Hepatocyte (in vitro differentiated cells): ENCODE measurements at places on chromosomes 5 and 9. TPM values are rescaled to one million over a fixed set of nuclear protein-coding genes. Genes with fewer than 3 reads are reported as not detected.
A peak's percentile ranks its signal among the peaks of the same experiment; 100 is the strongest.

The CCDC152 gene
- total RNA-seq: 1.8 and 2.0 TPM in 2 replicates

DNA sequence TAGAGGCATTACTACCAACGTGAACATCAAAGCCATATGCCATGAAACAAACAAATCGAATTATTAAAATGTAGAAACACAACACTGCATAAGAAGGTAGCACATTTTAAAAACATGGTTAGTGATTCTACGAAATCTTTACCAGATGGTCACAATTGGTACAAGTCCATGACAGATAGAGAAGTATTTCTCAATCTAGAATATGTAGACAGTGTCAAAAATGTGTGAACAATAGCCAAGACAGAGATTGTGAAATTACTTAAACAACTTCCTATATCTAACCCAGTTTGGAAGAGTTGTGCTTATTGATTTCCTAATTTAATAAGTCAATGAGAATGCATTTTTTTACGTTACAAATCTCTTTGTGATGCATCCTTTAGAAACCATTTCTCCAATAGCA lies 1121.6 kb downstream of the MAT2B start:
- no peak for DNase-seq

The SH3RF2 gene
- total RNA-seq: 32.0 and 35.1 TPM in 2 replicates

The TAF11L14 gene
- total RNA-seq: not detected in 2 replicates

GRCh38 chr5:33282696-33283095 lies 158.1 kb upstream of the TARS1 start:
- DNase-seq: no peak

DNA sequence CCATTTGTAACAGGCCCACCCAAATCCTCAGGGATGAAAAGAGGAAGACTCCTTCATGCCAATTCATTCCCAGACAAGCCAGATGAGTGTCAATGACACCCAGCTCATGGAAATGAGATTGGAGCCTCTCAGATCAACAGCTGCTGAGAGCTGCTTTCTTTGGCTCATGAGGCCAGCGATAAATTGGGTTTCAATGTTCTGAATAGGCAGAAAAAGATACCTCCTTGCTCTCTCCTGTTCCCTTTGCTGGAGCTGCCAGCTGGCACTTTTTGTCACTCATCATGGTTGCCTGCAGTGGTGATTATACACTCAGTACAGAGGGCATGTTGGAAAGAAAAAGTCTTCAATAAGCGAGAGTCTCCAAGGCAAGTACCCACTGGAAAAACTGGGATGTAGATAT lies 47.1 kb downstream of the SH3RF2 start:
- no peak for DNase-seq

DNA sequence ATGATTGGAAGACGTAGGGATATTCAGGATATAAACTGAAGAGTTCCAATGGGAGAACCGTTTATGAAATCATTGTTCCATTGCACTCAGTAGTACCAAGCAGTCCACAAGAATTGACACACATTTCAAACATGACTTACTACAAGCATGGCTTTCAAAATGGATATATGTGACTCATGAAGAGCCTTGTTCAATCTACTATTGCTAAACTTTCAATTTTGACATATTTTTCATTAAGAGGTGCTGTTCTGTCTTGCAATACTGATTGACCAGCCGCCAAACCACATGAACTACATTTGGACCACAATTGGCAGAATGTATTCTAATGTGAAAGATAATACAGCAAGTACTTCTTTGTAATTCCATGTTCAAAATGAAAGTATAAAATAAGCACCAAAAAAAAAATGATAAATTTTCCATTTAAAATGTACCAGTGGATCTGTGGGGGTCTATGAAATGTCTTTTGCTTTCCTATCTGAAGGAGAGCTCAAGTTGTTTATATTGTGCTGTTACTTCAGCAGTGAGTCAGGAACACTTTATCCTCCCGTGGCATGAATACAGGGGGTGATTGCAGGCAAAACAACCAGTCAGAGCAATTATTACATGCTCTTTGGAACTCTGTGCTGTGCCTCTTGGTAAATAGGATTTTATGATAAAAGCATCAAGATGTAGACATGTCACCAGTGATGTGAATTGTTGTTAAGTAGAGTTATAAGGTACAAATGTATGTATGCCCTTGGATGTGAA lies 366.0 kb downstream of the ARRDC3 start:
- DNase-seq: peak; percentile 62

The ZDHHC11B gene
- 0.16 and 0.83 TPM in 2 replicates for total RNA-seq

- DNase-seq: no peak
Measured at GRCh38 chr5:145701404-145701803, 133.7 kb downstream of the PRELID2 start.

DNA sequence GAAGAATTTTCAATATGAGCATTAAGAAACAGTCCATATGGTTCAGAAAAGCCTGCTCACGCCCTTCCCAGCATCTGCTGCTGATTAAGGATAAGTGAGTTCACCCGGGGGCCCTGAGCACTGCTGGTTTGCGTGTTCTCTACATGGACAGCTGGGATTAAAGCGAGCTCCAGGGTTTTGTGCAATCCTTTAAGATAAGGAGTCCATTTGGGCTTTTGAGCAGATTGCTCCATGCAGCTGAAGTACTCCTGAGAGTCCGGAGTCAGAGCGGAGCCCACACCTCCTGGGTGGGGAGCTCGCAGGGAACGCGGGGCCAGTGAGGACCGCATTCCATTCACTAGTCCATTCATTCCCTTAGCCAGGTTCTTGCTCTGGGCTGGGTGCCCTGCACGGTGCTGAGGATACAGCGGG lies 149.3 kb upstream of the COL5A1 start:
- peak; percentile 85 for DNase-seq

DNA sequence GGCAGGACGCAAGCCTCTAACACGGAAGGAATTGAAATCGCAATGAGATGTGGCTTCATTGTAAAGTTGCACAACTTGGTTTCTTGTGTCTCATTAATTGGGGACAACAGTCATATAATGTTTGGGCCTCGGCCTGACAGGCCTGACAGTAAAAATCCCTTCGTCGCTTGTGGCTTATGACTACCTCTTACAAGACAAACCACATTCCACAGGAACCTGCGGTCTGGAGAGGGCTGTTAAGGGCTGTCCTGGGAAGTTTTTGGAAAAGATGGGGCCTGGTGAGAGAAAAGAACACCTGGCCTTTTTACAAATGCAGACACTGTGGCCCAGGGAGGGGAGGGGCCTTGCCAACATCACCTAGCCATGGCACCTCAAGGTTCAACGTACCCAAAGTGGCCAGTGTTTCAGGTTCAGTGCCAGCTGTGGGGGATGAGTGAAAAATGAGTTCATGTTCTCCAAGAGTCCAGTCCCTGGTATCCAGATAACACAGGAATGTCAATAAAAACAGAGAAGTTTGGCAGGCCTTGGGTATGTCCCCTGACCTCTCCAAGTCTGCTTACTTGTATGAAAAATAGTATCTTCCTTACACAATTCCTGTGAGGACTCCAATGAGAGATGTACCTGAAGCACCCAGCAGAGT lies 22.2 kb downstream of the SHB start:
- DNase-seq: peak; percentile 46

GRCh38 chr5:176773408-176774035 lies 36.8 kb upstream of the UNC5A start:
- DNase-seq: no peak

The IRX1 gene
- total RNA-seq: 3.8 and 4.3 TPM in 2 replicates

The PARP8 gene
- total RNA-seq: 15.5 and 18.0 TPM in 2 replicates

The CD14 gene
- 0.84 and 2.3 TPM in 2 replicates for total RNA-seq

GRCh38 chr5:65647941-65648340 lies 23.1 kb downstream of the SHLD3 start:
- DNase-seq: no peak

DNA sequence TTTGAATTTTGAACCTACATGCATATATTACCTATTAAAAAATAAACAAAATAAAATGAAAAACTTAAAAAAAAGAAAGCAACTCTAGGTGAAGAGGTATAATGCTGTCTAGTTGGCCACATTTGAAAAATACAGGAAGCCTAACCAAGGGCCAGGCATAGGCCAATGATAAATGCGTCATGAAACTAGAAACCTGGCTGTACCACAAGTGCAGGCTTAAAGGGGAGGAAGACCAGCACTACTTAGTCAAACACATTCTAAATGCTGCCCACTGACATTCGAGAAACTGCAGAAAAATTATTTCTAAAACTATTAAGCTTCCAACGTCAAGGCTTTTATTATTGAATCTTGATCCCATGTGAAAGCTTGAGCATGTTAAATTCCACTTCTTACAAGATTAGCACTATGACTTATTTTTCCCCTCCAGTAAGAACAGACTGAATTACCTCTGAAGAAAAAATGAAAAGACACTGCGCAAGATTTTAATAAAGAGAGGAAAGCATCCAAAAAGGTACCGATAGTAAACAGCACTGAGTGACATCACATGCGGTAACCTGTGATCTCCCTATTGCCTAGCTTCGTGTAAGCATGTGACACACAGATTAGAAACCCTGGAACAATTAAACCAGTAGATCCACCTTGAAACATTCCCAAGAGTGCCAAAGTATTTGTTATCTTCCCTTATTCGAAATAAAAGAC lies 16.2 kb downstream of the CDC14B start:
- no peak for DNase-seq

DNA sequence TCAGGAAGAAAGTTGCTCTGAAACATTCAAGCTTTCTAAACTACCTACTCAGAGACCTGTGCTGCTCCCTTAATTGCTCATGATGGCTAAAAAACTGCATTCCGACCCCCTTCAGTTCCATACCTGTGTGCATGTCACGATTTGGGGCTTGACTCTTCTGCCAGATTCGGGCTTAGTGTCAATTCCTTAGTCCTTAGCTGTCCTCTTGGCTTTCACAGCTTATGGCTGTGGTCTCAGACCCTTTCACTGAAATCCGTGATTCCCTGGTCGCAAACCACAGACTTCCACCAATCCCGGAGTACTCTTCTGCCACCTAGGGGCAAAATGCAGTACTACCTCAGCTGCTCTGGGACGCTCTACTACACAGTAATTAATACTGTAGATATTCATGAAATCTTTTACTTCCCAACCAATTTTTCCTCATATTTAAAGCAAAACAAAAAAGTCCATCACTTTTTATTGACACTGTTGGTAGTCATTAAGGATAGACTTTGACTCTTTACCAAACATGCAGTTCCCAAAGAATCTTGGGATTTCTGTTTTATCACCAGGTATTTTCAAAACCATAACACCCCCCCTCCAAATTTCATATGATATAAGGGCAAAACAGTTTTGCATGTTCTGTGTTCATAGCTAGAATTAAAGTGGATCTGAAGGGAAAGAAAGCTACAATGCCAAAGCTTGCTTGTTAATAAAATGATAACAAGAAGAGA lies 617.4 kb downstream of the SLCO4C1 start:
- peak; percentile 83 for DNase-seq

The TUSC1 gene
- 7.5 and 11.2 TPM in 2 replicates for total RNA-seq

DNA sequence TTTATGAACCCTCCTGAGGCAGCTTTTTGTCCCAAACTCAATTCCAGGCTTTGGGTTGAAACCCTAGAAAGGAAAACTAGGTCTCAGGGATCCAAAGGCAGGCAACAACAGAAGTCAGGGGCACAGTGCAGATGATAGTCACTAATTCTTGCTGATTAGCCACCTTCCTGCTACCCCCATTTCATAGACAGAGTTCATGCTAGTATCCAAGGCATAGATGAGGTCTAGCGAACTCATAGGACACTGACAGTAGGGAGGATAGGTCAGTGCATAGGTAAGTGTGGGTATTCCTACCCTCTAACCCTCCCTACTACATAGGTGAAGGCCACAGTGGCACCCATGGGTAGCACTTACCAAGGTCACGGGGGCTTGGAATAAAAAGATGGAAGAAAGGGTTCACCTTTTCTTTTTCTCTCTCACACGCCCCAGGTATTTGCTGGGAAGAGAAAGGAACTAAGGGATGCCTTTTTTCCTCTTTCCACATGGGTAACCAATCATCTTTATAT lies 86.2 kb downstream of the SLC25A46 start:
- no peak for DNase-seq

DNA sequence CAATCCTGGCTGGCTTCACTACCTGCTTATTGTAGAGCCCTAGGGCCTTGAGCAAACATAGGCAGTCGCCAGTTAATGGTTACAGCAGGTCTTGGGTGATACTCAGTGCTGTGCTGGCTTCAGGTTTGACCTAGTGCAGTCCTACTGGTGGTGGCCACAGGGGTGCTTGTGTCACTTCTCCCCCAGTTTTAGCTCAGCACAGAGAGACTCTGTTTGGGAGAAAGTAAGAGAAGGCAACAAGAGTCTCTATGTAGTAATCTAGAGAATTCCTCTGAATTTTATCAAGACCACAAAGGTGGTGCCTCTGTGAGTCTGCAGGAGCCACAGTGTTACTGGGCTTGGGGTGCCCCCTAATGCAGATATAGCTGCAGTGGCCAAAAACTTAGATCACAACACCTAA lies 165.6 kb downstream of the CCDC171 start:
- no peak for DNase-seq

- DNase-seq: no peak
Measured at GRCh38 chr5:98085593-98085992, 687.9 kb upstream of the RGMB start.

DNA sequence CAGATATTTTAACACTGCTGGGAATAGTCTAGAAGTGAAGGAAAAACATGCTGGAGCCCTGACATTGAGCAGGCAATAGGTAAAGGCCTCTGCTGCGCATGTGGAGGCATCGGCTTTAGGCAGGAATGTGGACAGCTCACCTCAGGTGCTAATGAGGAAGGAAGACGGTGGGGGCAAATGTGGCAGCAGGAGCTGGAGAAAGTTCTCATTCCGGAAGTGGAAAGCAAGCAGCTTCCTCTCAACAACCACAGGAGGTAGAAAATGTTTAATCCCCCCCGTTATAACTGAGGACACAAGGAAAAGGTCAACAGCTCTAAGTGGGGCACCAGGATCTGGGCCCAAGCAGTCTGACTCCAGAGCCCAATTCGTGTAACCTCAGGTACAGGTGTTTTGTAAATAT lies 7.6 kb upstream of the RPS14 start:
- no peak for DNase-seq

GRCh38 chr9:36188212-36188611 lies 2.5 kb upstream of the CLTA start:
- DNase-seq: no peak
